ENCODE measurements at places on chromosomes 4 and X. TPM values are rescaled to one million over a fixed set of nuclear protein-coding genes. Genes with fewer than 3 reads are reported as not detected.
A peak's percentile ranks its signal among the peaks of the same experiment; 100 is the strongest.

GRCh38 chr4:166518315-166518714, 645.3 kb downstream of the TLL1 start:
- no peak for DNase-seq
- H3K36me3 ChIP-seq = no peaks in the 10 kb centered on the region
- no peak overlapping the region for H3K4me3 ChIP-seq
- no peak overlapping the region for H3K27ac ChIP-seq
- H3K27me3 ChIP-seq = no peaks in the 10 kb centered on the region

DNA sequence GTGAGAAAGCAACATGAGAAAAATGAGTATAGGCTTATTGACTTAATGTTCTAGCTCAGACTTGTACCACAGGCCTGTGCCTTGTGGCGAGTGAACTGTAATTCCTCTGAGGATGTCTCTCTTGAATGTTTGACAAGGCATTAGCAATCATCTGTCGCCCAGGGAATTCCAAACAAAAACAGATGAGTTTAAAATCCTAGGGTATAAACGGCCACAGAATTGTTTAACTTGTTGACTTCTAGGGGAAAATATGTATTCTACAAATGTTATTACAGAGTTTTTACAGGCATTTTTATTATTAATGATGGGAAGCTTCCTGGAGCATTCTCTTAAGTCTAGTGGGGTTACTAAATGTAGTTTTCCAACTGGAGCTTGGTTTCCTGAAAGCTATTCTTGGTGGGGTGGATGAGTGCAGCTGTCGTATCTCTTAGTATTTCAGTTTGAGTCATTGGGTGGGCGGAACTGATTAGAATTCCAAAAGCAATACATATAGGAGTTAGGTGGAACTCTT, 40.6 kb downstream of the ARHGAP10 start:
- H3K27ac ChIP-seq = peak overlapping the region; percentile 76
- peak overlapping the region; percentile 46 for H3K4me3 ChIP-seq
- peaks cover 53% of the 10 kb centered on the region for H3K4me1 ChIP-seq
- no peaks in the 10 kb centered on the region for H3K27me3 ChIP-seq

DNA sequence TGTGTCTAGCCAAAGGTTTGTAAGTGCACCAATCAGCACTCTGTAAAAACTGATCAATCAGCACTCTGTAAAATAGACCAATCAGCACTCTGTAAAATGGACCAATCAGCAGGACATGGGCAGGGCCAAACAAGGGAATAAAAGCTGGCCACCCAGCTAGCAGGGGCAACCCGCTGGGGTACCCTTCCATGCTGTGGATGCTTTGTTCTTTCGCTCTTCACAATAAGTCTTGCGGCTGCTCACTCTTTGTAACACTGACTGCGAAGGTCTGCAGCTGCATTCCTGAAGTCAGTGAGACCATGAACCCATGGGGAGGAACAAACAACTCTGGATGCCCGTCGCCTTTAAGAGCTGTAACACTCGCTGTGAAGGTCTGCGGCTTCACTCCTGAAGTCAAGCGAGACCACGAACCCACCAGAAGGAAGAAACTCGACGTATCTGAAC, 14.3 kb downstream of the HNRNPDL start:
- no peaks in the 10 kb centered on the region for H3K36me3 ChIP-seq
- H3K27ac ChIP-seq = no peak overlapping the region
- H3K4me3 ChIP-seq = no peak overlapping the region
- DNase-seq = no peak
- no peaks in the 10 kb centered on the region for H3K4me1 ChIP-seq

ATXN3L gene
- not detected for total RNA-seq

DNA sequence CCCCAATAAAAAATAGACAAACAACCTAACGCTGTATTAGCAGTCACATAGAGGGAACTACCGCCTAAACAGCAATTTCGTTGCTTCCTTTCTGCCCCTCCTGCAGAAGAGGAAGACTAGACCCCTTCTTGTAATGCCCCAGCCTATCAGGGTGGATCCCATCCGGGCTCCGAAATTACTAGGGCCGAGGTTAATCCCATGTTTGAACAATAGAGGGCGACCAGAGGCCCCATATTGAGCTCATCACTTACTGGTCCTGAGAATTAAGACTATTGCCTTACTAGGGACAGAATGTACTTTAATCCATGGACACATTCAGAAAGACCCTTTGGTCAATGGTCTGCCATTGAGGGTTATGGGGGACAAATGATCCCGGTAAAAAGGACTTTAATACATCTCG, 11.8 kb upstream of the ZNF630 start:
- DNase-seq = peak; percentile 61
- H3K4me1 ChIP-seq = no peaks in the 10 kb centered on the region
- H3K4me3 ChIP-seq = no peak overlapping the region
- no peaks in the 10 kb centered on the region for H3K36me3 ChIP-seq
- no peak overlapping the region for H3K27ac ChIP-seq
- H3K27me3 ChIP-seq = no peaks in the 10 kb centered on the region

DNA sequence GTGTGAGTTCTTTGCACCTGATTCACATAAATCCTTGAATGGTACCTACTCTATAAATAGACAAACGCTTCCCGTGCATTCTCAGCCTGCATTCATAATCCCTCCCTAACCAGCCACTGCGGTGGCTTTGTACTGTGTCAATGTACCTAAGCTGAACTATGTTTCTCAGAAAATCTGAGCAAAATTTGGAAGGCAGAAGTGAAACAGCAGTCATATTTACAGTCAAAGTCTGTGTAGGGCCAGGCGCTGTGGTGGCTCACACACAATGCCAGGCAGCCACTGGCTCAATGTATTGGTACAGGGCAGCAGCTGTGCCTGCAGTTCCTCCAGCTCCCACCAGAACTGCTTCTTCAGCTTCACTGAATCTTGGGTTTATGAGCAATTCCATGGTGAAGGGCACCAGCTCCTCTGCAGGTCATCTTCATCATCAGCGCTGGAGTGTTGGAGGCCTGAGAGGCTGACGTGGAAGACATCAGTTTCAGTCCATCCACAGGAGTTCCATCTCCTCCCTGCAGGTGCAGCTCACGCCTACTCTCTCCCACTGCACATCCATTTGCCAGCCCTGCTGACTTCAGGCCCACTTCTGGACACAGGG, 32.3 kb upstream of the IRF2 start:
- H3K27me3 ChIP-seq = no peaks in the 10 kb centered on the region
- no peak overlapping the region for H3K27ac ChIP-seq
- no peak overlapping the region for H3K4me3 ChIP-seq

CXCL8 gene
- total RNA-seq = 20.0 TPM

DNA sequence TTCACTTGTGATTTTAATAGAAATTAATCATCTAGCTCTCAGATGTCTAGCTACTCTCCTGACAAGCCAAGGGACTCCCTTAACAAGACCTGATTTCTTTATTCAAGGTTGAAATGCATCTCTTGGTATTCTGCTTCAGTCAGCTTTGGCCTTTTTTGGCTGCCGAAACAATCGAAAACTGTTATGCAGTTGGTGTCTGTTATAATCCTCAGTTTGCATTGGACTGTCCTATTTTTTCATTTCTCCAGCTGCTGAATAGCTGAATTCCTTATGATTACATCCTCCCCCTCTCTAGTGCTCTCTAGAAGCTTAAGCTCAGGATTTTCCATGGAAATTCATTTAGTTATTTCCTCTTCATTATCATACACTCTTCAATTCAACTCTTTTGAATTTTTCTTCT, 177.2 kb downstream of the TRIML1 start:
- no peak for DNase-seq
- no peaks in the 10 kb centered on the region for H3K36me3 ChIP-seq
- H3K27me3 ChIP-seq = no peaks in the 10 kb centered on the region
- no peak overlapping the region for H3K4me3 ChIP-seq
- H3K4me1 ChIP-seq = no peaks in the 10 kb centered on the region
- no peak overlapping the region for H3K27ac ChIP-seq

GRCh38 chr4:160238790-160239189, 1135.9 kb downstream of the RAPGEF2 start:
- H3K36me3 ChIP-seq = no peaks in the 10 kb centered on the region
- no peaks in the 10 kb centered on the region for H3K27me3 ChIP-seq
- no peak for DNase-seq
- no peaks in the 10 kb centered on the region for H3K4me1 ChIP-seq

GRCh38 chr4:7187691-7188090, 4.6 kb upstream of the SORCS2 start:
- no peak overlapping the region for H3K27ac ChIP-seq
- no peak for DNase-seq
- H3K4me1 ChIP-seq = no peaks in the 10 kb centered on the region

DNA sequence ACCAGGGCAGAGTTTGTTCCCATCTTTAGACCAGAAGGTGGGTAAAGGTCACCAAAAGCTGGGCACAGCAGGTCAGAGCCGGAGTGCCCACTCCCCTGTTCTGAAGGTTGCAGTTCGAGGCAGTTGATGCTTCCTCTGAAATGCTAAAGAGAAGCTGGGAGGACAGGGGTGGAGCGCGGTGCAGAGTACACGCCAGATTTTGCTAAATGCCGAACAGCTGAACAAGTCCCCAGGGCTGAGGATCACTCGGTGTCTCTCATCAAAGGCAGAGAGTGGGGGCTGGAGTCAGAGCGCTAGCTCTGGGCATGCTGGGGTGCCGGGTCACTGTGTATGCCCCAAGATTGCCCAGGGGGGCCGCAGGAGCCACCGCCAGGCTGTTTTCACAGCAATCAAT, 197.0 kb downstream of the BCOR start:
- no peaks in the 10 kb centered on the region for H3K27me3 ChIP-seq
- H3K4me1 ChIP-seq = peaks cover 22% of the 10 kb centered on the region

DNA sequence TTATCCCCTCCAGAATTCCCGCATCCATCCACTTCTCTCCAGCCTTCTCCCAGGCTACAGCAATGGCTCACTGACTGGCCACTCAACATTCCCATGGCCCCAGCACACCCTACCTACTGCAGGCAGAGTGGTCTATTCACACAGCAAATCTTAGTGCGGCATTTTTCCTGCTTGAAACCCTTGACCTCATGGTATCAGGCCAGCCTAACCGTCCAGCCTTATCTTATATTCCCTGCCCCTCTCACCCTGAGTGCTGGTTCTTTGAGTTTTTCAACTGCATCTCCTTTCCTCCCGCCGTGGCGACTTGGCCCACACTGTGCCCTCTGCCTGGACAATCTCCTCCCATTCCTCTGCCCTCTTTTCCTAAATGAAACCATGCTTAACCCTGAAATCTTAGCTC, 10.0 kb upstream of the S100G start:
- peaks cover 23% of the 10 kb centered on the region for H3K4me1 ChIP-seq
- no peak for DNase-seq
- H3K27ac ChIP-seq = no peak overlapping the region
- H3K4me3 ChIP-seq = no peak overlapping the region
- H3K27me3 ChIP-seq = no peaks in the 10 kb centered on the region
